OCI-M1 (cell line): ENCODE measurements at places on chromosomes 1 and 21.
A peak's percentile ranks its signal among the peaks of the same experiment; 100 is the strongest.

DNA sequence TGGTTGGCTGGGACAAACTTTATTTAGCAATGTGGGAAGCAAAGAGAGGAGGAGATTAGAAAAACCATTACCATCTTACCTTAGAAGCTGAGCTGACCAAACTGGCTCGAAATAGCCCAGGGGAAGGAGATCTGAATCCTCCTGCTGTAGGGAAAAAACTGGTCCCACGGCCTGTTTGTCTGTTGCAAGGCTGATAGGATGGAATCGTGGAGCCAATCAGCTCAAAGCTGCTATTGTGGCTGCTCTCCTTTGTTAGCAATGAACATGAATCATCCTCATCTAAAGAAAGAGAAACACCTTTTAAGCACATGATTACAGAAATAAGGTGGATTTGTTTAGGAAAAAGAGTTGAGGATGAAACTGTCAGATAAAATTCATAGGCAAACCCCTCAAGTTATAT, 21.5 kb downstream of the CLSPN start:
- DNase-seq, result no peak

DNA sequence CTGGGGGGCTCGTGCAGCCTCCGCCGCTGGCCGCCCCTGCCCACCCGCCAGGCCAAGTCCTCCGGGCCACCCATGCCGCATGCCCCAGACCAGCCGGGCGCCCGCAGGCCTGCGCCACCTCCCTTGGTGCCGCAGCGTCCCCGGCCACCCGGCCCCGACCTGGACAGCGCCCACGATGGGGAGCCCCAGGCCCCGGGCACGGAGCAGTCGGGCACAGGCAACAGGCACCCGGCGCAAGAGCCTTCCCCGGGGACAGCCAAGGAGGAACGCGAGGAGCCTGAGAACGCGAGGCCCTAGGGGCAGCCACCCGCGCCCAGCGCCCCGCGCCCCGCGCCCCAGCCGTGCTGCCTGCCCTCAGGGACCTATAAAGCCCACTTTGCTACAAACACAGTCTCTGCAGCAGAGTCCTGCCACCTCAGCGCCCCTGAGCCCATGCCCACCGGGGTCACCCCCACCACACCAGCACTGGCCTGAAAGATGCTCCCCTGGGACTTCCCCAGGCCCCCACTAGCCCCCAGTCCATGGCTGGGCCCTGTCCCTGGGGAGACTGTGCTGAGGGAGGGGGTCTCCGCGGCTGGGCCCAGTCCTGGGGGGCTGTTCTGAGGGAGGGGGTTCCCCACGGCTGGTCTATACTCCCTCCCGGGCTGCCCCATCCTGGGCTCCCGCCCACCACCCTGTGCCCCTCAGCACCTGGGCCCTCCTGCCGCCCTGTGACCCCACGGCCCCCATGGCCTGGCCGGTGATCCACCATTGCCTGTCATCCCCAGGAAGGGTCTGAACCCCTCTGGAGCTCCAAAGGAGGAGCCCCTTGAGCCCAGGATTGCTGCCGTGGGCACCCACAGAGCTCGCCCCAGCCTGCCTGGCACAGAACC, 8.6 kb downstream of the TNFRSF18 start:
- no peak for DNase-seq

- DNase-seq, result no peak
These were observed 23.9 kb downstream of the ZNF362 start for GRCh38 chr1:33280091-33280661.

DNA sequence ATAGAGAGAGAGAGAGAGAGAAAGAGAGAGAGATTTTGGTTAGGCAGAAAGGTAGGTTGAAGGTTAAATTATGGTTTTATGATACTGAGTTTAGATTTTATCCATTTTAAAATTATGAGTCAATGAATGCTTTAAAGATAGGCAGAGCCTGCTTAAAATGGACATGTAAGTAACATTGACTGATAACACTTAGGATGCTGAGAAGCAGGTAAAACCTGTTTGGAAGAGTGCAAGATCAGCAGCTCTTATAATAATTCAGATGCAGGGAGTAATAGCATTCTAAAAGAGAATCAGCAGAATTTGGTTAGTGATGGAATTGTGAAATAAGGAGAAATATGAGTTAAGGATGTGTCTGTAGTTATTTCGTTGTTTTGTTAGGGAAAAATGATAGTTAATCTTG, 446.6 kb downstream of the PLA2G4A start:
- DNase-seq, result no peak

DNA sequence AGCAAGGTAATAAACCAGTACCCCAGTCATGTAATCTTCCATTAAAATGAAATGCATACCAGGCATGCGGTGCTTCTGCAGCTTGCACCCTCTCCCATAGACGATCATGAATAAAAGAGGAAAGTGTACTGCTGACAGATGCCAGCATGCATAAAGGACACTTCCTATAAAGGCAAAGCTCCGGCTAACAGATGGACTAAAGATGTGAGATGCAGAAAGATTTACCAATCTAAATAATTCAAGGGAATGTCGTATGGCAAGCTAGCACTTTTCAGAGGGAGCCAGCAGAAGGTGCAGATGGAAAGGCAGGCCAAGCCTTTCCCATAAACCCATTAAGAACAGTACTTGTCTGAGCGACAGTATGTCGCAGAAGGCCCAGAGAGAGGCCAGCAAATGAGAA, 542.0 kb downstream of the NUF2 start:
- no peak for DNase-seq

DNA sequence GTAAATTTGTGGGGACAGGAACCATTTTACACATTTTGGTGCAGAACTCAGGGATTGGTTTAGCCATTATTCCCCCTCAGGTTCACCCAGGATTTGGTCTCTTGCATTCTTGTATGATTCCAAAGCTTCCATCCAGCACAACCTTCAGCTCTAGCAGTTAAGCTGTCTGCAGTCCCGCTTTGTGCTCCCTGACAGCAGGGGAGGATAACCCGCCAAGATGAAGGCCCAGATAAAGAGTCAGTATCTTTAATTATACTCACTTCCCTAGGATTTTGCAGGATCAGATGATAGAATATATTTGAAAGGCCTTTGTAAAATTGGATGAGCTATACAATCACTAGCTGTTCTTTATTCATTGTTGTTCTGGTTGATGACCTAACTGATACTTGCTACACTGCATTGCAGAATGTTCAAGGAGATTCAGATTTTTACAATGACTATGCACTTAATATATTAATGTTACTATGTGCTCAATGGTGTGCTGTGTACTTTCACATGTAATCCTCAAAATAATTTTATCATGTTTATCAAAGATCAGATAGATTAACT, 49.8 kb downstream of the SLC16A1 start:
- peak; percentile 29 for DNase-seq

DNA sequence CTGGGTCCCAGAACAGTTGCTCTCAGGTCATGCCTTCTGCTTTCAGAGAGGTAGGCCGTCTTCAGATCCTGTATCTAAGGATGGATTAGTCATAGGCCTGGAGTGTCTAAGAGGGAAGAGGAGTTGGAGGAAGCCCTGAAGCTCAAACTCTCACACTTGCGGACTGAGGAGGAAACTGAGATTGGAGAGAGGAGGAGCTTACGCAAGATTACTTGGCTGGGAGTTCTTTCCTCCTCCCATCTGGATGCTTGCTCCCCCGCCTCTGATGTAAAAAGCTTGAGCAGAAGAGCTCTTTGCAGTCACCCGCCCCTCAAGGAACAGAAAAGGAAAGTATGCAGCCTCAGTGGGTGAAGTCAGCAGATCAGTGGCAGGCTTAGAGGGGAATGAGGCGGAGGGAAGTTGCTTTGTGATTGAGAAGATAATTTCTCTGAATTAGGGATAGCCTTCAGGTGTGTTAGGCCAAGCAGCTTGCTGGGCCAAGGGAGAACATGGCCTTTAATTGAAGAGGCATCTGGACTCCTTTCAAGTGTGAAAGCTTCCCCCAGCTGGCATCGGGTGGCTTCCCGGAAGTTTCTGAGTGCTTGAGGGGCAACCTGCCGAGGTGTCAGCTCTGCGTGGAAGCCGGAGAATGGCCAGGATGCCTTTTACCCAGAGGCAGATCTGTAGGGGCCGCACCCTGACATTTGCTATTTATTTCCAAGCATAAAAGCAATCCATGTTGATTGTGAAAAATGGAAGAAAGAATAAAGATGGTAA, 6.6 kb downstream of the ADORA1 start:
- DNase-seq, result no peak

DNA sequence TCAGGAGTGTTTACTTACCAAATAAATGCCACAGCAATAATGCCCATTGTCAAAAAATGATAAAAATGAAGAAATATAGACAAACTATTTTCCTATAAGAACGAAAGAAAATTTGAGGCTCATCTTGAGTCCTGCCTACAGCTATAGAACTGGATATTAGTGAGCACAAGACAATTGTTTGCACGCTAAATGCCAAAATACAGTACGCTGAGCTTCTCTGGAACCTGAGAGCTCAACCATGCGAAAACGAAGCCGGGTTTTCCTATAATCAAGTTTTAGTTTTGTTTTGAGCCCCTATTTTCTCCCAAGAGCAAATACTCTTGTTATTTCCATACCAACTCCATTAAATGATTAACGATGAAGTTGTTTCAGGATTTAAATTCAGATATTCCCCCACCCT, 42.0 kb upstream of the CCSAP start:
- no peak for DNase-seq

DNA sequence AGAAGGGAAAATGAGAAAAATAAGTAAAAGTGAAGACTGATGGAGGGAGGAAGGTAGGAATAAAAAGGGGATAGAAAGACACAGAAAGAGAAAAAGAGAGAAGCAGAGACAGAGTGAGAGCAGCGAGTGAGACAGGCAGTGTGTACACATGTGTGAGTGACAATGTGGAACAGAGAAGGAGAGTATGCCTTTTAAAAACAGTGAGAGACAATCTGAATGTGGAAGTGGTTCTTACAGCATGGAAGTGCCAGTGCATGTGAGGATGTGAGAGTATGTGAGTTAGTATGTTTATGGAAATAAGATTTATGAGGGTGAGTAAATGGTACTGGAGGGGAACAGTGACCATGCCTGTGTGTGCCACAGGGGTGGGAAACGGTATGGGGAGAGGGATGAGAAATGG, 1.2 kb downstream of the NEGR1 start:
- peak; percentile 22 for DNase-seq
